Left ventricle myocardium inferior (tissue), 1 donor: ENCODE measurements at places on chromosomes 1 and 21. TPM values are rescaled to one million over a fixed set of nuclear protein-coding genes. Genes with fewer than 3 reads are reported as not detected.

The EXO1 gene
- total RNA-seq: 0.44 TPM

The TMCO1 gene
- 51.9 TPM for total RNA-seq

The XCL2 gene
- 0.58 TPM for total RNA-seq

The C1orf94 gene
- total RNA-seq: not detected

The FBXO28 gene
- total RNA-seq: 18.8 TPM

The CDA gene
- 2.0 TPM for total RNA-seq

The RASAL2 gene
- 28.3 TPM for total RNA-seq

The MEF2D gene
- 96.8 TPM for total RNA-seq

The MPC2 gene
- 267 TPM for total RNA-seq

The KCNA3 gene
- 0.22 TPM for total RNA-seq

The DPT gene
- 45.6 TPM for total RNA-seq

The RABGAP1L gene
- total RNA-seq: 69.2 TPM

The LRRC38 gene
- 0.30 TPM for total RNA-seq

- no peak for DNase-seq
These were observed 168.9 kb upstream of the C21orf91 start for GRCh38 chr21:17988102-17988437.

DNA sequence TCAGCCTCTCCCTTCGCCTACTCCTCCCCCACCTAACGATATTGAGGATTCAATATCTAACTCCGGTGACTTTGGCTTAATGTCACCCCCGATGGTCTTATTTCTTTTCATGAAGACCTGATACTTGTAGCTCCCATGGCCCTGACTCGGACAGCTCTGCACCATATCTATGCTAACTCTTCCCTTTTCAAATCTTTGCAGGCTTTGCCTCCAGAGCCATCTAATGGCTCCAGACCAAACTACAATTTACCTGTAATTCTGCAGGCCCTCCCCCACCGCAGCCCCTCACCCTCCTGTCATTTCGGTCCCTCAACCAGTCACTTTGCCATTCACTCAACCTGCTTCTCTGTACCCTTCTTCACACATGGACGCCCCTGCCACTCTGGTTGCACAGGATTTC is 7.9 kb upstream of the GSTM5 start:
- DNase-seq: no peak

GRCh38 chr1:25715888-25716287 is 84.1 kb upstream of the SELENON start:
- no peak for DNase-seq

- DNase-seq: no peak
These were observed 12.8 kb downstream of the CACHD1 start for GRCh38 chr1:64482720-64483119.

GRCh38 chr1:116879478-116880133 is 30.1 kb upstream of the PTGFRN start:
- DNase-seq: no peak

DNA sequence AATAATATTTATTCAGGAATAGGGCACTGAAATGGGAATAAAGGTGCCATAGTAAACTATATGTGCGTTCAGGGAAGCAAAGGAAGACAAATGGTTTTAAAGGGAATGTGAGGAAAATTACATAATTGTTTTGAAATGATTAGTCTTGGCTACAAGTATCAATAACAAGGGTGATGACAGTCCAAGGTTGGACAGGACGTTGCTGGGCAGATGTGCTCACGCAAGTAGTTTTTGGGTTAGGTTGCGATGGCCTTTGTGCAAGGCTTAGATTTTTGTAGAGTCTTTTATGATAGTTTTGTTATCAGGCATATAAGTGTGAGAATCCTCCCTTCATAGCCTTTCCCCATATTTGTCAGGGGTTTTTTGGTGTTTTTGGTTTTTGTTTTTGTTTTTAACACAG is 57.0 kb downstream of the SPATA6 start:
- DNase-seq: no peak

DNA sequence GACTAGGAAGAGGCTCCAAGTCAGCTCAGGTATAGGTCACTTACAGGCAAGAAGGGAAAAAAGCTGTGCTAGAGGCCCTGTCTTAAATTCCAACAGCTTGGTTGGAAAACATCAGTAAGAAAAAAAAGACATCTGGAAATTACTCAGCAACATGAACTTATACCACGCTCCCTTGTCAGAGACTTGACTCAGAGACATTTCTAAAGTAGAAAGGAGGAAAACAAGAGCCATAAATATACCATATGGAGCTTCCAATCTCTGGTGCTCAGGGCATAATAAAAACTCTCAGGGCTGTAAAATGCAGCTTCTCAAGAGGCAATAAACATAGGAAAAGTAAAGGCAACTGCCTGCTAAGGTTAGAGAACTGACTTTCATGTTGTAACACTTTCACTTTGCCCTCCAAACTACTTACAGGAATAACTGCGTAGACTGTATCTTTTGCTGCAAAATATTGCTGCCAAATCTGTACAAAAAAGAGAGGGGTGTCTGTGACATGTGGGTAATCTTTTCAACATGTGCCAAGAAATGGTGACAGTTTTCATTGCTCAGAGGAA is 14.7 kb downstream of the ATPAF1 start:
- no peak for DNase-seq

DNA sequence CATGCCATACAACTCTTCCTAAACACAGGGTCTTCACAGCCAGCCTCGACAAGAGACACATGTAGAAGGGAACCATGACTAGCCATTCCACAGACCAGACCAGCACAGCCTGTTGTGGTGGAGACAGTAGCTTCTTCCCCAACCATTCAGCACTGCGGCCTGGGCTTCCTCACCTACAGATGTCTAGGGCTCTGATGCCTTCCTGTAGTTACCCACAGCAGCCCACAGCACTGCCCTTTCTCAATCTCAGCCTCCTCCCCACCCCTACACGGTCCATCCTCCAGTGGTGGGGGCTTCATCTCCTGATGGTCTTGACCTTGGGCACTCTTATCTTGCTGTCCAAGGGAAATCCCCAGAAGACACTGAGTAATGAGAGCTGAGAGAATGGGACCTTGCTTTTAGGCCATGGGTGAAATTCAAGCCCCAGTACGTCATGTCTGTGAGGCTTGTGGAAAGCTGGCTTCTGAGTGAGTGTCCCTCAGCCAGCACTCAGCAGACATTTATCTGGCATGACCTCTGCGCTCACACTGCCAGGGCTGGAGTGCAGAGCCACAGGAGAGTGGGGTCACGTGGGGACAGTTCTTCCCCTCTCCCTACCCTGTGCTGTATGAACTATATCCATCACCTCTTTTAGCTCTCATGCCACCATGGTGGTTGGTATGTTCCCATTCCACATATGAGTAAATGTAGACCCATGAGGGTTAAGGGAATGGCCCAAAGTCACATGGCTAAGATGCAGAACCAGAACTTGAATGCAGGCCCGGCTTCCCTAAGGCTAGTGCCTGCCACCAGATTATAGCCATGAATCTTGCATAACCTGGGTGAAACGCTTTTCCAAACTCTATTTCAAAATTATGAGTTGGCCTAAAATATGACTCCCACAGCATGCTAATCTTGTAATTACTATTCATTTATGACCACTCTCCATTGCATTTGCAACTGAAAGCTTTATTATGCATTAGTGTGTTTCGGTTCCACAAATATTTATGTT is 104.7 kb downstream of the HIVEP3 start:
- peak; percentile 84 for DNase-seq

- DNase-seq: no peak
These were observed 3.9 kb downstream of the MFN2 start for GRCh38 chr1:11984121-11984520.

GRCh38 chr1:93878501-93878888 is 511 bp downstream of the DNTTIP2 start:
- DNase-seq: peak; percentile 20

GRCh38 chr1:242876030-242876429 is 351.5 kb upstream of the PLD5 start:
- DNase-seq: no peak

GRCh38 chr1:111347026-111347425 is 56.4 kb downstream of the CHIA start:
- DNase-seq: no peak

- no peak for DNase-seq
These were observed 18.2 kb upstream of the AJAP1 start for GRCh38 chr1:4636186-4636585.

DNA sequence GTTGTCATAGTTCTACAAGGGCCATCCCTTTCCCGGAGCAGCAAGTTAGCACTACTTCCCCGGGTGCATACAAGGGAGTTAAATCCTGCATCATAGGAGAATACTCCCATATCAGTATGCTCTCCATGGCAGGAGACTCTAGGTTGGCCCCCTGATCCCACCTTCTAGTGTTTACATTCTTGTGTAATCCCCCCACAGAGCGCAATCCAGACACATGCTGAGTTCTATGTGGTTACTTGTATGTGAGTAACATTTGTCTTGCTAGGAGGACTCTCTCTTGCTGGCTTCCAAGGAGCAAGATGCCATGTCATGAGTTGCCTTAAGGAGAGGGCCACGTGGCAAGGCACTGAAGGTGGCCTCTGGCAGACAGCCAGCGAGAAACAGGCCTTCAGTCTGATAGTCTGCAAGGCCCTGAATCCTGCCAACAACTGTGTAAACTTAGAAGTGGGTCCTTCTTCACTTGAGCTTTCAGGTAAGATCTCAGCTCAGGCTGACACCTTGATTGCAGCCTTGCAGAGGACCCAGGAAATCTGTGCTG is 155.3 kb downstream of the CDC7 start:
- no peak for DNase-seq

DNA sequence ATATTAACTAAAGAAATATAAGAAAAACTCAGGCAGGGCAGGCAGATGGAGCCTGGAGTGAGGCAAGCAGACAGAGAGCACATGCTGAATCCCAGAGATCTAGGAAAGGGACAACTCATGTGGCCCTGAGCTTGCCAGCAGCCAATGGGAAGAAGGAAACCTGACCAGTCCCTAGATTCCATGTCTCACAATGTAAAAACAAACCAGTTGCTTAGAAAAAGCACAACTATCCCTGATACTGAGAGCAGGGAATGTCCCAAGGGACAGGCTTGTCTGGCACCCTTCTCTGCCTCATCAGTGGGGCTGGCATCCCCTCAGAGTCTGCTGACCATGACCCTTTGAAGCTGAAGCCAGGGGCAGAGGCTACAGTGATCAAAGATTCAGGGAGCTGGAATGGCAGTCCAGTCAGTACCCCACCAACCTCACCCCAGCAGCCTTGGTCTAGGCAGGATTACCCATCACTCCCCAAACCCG is 27.8 kb downstream of the HSPG2 start:
- DNase-seq: no peak

DNA sequence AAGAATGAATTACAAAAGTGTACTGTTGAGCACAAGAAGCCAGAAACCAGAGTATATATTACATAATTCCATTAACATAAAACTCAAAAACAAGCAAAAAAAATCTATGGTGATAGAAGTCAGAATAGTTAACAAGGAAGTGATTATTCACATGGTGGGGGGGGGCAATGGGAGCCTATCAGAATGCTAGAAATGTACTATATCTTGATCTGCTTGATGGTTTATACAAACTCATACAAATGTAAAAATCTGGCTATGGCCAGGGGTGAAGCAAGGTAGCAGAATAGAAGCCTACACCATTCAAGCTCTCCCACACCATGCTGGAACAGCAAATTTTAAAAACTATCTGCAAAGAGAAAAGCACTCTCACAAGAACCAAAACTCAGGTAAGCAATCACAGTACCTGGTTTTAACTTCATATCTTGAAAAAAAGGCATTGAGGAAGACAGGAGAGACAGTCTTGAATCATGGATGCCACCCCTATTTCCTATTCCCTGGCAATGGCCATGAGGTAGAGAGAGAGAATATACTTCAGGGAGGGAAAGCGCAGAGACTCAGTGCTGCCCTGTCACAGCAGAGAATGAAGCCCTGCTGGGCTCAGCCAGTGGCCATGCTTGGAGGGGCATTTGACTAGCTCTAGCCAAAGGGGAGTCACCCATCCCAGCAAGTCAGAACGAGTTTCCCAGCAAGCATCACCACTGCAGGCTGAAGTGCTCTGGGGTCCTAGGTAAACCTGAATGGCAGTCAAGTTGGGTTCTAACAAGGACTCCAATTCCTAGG is 73.8 kb downstream of the CDC42BPA start:
- no peak for DNase-seq

- DNase-seq: no peak
These were observed 48.9 kb upstream of the TADA1 start for GRCh38 chr1:166924823-166925541.

GRCh38 chr1:164668491-164669400 is 109.8 kb downstream of the PBX1 start:
- DNase-seq: no peak

GRCh38 chr1:9746651-9747050 is 77.1 kb downstream of the CLSTN1 start:
- no peak for DNase-seq

DNA sequence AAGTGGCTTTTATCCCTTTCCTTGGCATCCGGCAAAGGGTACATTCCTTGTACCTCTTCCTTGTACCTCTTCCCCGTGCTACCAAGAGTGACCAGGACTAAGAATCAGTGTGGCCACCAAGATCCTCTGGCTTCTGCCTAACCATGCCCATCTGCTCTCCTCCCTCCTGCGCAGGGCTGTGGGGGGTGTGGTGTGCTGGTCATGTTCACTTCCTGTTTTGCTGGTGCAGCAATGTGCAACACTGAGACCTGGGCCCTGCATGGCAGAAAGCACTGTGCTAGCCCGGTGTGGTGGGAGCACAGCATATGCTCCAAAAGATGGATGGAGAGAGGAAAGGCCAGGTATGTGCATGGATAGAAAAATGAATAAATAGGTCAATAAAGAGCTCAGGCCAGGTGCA is 33.3 kb upstream of the TENT5C start:
- DNase-seq: no peak

- no peak for DNase-seq
These were observed 32.3 kb downstream of the CD58 start for GRCh38 chr1:116538544-116538943.

- no peak for DNase-seq
These were observed 12.6 kb downstream of the SUCO start for GRCh38 chr1:172545396-172546004.

DNA sequence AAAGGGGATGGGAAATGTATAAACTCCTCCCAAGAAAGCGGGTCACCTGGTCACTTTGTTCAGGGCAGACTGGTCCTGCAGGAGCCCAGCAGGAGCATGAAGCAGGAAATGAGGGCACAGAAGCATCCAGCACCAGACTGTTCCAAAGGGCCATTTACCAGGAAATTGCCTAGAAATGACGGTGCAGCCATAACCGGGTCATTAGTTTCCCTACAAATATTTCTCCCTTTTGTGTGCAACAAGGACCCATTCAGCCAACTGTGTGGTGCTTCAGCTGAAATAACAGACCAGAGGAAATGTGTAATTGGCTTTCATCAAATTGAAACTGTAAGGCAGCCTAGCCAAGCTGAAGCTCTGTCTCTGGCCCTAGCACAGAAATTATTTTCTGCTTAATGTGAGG is 7.6 kb upstream of the CTTNBP2NL start:
- DNase-seq: no peak

GRCh38 chr21:28419811-28420210 is 572.9 kb downstream of the LTN1 start:
- no peak for DNase-seq

- DNase-seq: no peak
These were observed 31.4 kb upstream of the TMEM61 start for GRCh38 chr1:54949053-54949452.

- no peak for DNase-seq
These were observed 25.3 kb downstream of the FMO2 start for GRCh38 chr1:171210355-171210754.
